ENCODE measurements at places on chromosomes 11 and 22.
A peak's percentile ranks its signal among the peaks of the same experiment; 100 is the strongest.

DNA sequence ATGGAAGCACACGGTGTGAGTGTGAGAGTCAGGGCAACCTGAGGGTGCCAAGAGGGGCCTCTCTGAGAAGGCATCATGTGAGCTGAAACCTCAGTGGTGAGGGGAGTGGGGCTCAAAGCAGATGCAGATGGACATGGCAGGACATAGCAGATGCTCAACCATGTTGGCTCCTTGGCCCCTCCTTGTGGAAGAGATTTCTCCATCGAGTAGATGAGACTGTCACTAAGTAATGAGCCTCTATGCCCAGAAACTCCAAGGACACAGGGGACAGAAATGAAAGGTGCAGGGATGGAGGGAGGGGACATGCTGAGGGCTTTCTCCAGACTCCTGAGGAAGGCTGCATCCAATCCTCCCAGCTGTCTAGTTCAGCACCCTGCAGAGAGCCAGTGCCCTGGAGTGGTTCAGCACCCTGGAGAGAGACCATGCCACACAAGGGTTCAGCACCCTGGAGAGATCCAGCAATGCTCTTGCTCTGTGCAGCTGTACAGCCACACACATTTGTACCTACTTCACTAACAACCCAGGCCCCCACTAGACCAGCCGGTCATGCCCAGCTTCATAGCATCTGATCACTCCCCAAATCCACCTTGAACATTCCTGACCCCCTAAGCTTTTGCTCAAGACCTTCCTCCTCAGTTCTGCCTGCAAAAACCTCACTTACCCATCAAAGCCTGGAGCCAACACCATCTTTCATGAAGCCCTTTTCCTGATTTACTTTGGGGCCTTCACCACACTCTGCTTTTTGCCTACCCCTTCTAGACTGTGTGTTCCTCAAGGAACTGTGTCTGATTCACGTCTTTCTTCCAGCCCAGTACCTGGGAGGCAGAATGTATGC, 252.0 kb downstream of the CTTN start:
- DNase-seq, result no peak

- no peak for DNase-seq
Measured at GRCh38 chr11:18700375-18700774, 1.8 kb downstream of the TMEM86A start.

GRCh38 chr22:37470087-37470445, 16.1 kb downstream of the MFNG start:
- no peak for DNase-seq

- no peak for DNase-seq
Measured at GRCh38 chr11:75554258-75555022, 7.6 kb upstream of the SERPINH1 start.

DNA sequence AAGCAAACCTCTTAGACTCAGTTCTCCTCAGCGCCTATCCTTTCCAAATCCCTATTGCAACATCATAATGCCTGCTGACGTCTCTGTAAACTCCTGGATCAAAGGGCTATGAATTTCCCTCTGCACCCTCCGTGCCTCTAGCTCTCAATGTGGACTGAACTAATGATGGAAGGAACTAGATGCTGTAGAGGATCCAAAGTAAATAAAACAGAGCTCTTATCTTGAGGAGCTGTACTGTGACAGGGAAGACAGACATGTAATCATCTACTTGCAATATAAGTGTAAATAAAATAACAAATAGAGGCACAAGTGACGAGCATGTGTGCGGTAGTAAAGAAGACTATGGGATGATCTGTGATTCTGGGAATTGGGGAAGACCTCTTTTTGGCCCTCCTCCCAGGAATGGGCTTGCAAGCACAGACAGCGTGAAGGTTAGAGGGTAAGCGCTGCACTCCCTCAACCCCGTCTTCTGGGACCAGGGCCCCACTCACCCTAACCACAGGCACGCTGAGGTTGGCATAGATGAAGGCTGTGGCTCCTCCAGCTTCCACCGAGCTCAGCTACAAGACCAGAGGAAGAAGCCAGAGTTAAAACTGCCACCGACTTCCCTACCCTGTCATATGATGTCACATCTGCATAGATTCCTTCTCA, 42.2 kb downstream of the P4HA3 start:
- DNase-seq, result no peak

GRCh38 chr11:116413301-116414242, 359.2 kb downstream of the BUD13 start:
- no peak for DNase-seq

DNA sequence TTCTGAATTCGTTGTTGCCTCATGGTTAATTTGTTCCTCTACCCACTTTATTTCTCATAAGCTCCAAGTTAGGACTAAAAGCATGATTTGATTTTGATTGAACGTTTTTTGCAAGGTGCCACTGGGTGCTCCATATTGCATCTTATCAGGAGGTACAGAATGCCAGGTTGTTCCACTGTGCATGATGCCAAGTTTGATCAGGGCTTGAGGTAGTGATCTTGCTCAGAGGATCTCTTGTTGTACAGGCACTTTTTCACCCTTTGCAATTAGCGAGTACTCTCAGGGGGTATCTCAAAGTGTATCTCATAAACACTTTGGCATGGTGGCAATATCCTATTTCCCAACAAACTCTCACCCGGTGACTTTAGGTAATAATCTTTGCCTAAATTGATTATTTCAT, 4.0 kb downstream of the GRAP2 start:
- DNase-seq, result no peak

DNA sequence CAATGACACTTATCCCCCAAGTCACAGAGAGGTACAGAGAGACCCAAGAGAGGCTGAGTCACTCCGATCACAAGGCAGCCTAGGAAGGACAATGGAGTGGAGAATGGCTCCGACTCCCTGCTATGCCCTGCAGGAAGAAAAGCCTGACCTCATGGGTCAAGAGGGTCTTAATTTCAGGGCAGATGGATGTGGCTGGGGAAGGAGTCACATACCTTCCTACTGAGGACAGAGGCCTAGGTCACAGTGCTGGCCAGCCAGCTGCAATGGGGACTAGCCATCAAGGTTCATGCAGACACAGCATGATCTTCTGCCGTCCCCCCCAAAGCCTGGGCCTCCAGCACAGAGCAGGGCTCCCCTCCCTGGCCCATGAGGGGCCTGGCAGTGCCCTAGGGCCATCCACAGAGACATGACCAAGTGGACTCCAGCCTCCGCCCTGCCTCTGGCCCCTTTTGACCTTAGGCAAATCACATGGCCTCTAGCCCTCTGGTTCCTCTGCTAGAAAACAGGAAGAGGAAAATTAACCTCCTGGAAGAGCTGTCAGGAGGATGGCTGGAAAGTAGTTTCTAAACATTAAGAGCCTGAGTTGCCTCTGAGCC, 1.8 kb downstream of the ARRB1 start:
- DNase-seq, result no peak

- DNase-seq, result no peak
Measured at GRCh38 chr11:114826910-114827442, 148.6 kb downstream of the NXPE2 start.

DNA sequence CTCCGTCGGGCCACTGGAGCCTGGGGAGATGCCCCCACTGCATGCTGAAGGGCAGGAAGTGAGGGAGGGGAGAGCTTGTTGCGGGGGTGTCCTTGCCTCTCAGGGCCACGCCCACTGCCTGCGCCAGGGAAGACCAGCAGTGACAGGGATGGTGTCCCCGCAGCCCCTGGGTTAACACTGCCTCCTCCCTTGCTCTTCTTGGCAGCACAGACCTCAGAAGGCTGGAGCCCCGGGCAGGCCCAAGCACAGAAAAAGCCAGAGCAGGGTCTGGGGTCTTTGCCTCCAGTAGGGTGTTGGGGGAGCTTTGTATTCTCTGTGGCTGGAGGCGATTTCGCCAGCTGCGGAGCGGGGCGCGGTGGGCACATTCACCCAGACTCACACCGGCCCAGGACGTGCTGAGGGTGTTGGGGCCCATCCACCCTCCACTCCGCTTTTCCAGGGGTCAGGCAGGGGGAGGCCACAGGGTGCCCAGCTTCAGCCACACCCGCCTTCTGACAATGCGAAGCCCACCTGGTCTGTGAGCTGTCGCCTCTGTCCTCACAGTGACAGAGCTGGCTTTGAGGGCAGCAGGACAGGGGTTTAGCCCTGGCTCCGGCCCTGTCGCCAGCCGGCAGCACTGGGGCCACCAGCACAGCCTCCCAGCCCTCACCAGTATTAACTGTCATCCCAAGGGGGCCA, 83.7 kb downstream of the CDKN1C start:
- DNase-seq, result no peak

DNA sequence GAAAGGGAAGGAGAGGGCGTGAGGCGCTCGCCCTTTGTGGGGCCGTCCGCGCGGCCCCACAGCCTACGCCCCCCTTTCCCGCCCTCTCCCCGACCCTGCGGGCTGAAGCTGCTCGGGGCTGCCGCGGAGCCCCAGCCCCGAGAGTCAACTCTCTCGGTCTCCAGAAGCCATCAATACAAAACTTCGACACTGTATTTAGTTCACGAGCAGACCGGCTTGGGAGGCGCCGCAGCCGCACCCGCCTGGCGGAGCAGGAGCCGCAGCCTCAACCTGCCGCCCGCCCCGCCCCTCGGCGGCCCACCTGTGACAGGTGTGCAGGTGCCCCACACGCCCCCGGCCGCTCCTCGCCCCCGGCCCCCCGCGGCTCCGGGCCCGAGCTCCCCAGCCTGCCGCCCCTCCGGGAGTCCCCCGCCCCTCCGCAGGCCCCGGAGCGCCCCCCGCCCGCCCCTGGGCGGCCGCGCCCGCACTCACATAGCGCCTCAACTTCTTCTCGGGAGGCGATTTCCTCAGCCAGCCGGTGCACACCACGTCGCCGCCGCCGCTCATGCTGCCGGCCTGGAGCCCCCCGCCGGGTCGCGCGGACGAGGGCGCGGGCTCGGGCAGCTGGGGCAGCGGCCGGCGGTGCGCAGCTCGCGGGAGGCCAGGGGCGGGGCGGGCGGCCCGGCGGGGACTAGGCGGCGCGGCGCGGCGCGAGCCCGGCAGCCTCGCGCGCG, at the start of gene GAB2:
Gene GAB2, minus strand, starts transcription at position 646 of the 713 bp plus-strand sequence. Its CDS starts 100 bp downstream, at position 546.
- no peak for DNase-seq

DNA sequence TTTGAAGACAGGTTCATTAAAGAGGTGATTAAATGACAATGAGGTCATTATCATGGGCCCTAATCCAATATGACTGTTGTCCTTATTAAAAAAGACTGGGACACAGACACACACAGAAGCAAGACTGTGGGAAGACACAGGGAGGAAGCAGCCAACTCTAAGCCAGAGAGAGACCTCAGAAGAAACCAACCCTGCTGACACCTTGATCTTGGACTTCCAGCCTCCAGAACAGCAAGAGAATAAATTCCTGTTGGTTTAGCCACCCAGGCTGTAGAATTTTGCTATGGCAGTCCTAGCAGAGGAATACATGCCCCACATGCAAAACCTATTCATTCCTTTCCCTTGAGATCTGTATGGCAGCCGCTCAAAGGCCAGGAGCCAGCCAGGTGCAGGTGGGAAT, 35.6 kb upstream of the CACNG2 start:
- no peak for DNase-seq

DNA sequence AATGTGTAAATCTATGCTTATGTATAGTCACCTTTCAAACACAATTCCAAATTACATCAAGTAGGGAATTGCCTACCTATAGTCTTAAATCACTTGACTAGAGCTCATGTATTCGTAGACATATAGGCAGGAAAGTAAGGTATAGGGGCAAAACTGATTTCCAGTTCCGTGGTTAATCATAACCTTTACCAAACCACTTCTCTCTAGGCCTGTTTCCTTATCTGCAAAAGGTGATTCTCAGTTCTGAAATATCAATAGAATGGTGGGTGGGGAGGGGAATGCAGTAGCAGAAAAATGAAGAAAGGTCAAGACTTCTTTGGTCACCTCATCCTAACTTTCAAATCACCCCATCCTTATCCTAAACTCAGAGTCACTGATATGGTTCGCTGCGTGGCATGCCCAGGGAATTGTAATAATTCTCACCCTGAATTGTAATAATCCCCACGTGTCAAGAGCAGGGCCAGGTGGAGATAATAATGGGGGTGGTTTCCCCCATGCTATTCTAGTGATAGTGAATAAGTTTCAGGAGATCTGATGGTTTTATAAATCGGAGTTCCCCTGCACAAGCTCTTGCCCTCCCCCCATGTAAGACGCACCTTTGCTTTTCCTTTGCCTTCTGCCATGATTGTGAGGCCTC, 1.9 kb upstream of the ANO5 start:
- no peak for DNase-seq

DNA sequence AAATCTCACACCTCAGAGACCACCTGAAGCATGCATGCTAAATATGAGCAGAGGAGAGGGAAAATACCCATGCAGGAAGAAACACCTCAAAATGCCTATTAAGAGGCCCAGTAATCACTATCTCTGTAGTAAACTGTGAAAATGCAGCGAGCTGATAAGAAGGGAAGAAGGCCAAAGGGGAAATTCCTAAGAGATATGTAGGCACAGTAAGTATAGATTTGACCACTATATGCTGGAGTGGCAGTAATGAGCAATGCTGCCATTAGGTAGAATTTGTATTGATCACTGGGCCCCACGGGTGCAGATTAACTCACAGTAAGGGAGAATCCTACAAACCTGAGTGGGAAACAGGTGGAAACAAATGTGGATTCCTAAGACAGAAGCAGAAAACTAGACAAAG, 1813.1 kb upstream of the RAG2 start:
- DNase-seq, result no peak

- DNase-seq, result peak; percentile 38
Measured at GRCh38 chr11:128692753-128693415, 988 bp upstream of the FLI1 start.

- peak; percentile 82 for DNase-seq
Measured at GRCh38 chr11:66068923-66069714, 953 bp upstream of the PACS1 start.

DNA sequence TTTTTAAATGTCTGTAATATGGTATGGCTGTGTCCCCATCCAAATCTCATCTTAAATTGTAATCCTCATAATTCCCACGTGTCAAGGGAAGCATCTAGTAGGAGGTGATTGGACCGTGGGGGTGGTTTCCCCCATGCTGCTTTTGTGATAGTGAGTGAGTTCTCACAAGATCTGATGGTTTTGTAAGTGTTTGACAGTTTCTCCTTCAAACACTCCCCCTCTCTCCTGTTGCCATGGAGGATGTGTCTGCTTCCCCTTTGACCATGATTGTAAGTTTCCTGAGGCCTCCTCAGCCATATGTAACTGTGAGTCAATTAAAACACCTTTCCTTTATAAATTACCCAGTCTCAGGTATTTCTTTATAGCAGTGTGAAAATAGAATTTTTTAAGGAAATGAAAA, 31.1 kb upstream of the CD44 start:
- no peak for DNase-seq

DNA sequence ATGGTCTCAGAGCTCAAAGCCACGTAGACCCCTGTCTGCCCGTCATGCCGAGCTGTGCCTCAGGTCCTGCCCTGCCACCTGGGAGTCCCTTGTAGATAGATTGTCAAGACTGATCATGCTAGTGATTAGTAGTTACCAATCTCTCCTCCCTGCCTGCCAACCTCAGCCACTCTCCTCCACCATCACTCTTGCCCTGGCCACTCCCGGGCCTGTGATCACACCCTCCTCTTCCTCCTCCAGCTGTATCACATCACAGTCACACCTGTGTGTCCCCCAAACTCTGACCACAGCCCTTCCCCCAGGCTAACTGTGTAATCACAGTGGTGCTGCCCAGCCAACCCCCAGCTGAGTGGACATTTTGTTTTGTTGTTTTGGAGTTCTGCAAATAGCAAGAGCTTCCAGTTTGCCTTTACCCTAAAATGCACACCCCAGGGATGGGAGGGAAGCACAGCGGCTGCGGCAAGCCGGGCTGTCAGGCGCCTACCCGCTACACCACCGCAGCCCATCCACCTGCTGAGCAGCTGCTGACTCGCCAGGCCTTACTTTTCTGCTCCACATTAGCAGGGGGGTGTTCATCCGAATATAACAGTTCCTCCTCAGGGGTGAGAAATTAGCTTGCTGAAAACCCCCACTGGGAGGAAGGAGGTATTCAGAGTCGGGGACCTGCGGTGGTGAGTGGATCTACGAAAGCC, 45.8 kb downstream of the LRFN4 start:
- DNase-seq, result no peak
